ENCODE measurements at places on chromosomes 13 and 19.

DNA sequence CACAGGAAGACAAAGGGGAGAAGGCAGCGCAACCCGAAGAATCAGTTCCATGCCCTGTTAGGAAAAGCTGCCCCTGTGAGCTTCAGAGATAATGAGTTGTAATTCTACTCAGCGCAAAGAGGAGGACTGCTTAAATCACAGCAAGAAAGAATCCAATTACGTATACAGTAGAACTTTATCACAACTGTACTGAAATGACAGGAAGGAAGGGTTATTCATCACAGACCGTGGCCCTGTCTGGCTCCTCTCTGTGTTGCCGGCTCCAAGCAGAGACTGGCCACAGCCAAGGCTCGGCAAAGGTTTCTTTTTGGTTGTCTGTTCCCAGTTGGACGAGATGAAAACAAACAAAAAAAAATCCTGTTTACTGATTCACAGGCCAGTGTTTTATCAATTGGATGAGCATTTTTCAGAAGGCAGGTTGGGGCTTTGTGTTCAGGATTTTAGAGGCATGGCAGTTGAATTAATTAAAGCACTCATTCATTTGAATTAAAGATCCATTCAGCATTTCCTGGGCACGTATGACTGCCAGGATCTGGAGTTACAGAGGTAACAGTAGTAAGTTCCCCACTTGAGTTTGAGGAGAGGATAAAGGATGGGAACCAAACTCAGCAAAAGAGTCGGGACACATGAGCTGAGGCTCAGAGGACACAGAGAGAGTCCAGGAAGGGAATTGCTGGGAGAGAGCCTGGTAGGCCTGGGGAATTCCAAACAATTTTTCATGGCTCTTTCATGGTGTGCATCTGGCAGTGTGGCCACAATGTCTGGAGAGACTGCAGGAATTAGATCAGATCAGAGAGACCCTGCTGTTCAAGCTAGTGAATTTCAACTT, 341.0 kb downstream of the DNAJC15 start:
- DNase-seq, result peak; percentile 53

- DNase-seq, result peak; percentile 65
Observed at GRCh38 chr13:71524613-71525304, 342.2 kb downstream of the DACH1 start.

GRCh38 chr13:41370736-41371135, 59.7 kb downstream of the NAA16 start:
- no peak for DNase-seq

- DNase-seq, result no peak
Observed at GRCh38 chr19:7927605-7928333, 1.8 kb upstream of the CTXN1 start.

DNA sequence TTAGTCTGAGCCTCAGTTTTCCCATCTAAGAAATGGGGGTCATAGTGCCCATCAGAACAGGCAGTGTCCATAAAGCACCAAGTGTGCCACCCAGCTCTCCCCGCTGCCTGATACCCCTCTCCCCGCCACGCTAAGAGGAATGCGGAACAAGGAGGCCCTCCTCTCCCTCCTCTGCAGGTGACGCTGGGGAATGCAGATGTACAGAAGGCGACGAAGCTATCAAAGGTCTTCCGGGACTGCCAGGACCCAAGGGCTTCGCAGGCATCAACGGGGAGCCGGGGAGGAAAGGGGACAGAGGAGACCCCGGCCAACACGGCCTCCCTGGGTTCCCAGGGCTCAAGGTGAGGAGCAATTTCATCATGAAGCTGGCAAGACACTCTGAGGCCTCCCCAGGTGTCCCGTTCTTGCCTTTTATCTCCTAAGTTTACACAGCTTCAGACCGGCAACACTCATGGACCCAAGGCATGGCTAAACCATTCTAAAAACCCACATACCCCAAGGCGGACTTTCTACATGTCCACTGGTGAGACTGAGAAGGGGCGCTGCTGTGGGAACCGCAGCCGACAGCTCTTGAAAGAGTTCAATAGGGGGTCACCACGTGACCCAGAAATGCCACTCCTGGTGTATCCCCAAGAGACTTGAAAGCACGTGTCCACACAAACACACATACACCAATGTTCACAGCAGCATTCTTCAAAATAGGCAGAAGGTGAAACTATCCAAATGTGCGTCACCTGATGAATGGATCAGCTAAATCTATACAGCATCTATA, 102.7 kb downstream of the RAB20 start:
- DNase-seq, result no peak

DNA sequence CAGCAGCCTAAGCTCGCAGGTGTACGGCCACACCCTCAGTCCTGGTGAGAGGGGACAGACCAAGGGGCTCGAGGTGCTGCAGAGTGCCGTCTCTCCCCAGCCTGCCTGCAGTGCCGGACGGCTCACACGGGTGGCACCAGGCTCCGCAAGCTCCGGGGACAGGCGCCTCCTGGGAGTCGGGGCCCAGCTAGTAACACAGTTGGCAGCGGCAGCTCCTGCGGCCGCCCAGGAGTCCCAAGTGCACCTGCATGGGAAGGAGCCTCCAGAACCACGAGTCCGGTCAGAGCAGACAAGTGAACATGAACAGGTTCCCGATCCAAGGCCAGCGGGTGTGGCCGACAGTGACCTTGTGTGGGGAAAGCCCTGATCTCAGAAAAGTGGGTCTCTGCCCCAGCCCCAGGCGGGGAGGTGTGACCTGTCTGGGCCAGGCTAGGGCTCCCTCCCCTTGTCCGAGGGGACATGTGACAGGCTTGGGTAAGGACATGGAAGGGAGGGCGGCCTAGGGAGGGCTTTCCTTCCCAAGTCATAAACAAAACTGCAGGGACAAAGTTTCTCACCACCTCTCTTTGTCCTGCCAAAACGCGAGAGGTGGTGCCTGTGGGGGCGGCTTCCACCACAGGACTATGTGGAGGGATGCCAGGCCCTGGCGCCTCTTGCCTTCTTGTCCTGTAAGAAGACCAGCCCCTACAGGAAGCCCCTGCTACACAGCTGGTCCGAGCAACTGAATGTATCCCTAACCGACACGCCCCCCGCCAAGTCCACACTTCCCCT, 46.5 kb downstream of the MLLT1 start:
- no peak for DNase-seq

DNA sequence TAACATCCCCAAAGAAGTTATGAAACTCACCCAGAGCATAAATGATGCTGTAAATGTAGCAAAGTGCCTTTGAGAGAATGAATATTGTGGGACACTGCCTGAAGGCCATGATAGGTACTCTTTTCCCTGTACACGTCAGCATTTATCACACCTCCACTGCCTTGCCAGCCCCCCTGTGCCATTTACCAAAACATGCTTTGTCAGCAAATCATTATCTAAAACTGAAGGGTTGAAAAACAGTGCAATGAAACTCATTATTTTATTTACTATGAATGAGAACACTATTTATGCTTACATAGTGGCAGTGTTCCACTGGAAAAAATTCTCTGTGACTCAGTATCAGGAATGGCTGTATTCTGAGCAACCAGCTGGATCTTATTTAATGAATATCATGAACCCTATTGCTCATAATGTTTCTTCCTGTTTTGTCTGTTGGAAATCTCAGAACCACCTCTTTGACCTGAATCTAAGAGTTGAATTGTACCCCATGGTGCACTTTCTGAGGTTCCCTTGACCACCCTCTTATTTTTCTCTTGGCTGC, 564.1 kb downstream of the DCT start:
- DNase-seq, result no peak

GRCh38 chr19:3510727-3511126, 4.6 kb downstream of the FZR1 start:
- no peak for DNase-seq

DNA sequence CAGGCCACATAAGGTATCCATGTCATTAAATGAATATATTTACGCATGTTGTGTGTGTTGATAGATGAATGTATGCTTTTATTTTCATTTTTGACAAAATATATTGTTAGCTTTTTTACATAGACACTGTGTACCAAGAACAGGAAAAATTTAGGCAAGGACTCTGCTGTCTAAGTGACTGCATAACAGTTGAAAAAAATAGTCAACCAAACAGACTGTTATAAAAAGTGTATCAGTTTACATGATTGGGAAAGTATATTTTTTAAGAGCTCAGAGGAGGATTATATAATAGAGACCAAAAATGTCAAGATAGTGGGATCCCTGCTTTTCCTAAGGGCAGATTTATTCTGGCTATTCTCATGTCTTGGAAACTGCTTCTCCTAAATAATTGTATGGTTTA, 858.0 kb downstream of the SLITRK1 start:
- DNase-seq, result no peak

GRCh38 chr13:31195616-31196015, 4.2 kb upstream of the B3GLCT start:
- DNase-seq, result no peak

GRCh38 chr19:2711172-2711874, 8.8 kb upstream of the GNG7 start:
- DNase-seq, result no peak

GRCh38 chr13:51912091-51912490, 50.3 kb downstream of the CCDC70 start:
- no peak for DNase-seq

DNA sequence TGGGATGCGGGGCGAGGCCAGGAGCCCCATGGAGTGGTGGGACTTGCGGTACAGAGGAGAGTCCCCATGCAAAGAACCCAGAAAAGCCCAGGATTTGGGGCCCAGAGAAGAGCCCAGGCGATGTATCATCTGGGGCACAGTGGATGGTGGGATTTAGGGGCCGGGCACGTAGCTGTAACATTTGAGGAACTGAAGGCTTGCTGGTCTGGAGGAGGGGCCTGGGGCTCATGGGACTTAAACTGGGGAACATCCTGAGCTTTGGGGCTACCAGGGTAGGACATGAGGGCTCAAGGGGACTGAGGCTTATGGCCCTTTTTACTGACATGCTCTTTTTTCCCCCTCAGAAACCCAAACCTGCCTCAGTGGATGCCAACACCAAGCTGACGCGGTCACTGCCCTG, 13.5 kb downstream of the MED25 start:
- no peak for DNase-seq

GRCh38 chr19:4933528-4933927, 24.2 kb downstream of the UHRF1 start:
- no peak for DNase-seq

- DNase-seq, result no peak
Observed at GRCh38 chr13:86020351-86021002, 221.3 kb upstream of the SLITRK6 start.

DNA sequence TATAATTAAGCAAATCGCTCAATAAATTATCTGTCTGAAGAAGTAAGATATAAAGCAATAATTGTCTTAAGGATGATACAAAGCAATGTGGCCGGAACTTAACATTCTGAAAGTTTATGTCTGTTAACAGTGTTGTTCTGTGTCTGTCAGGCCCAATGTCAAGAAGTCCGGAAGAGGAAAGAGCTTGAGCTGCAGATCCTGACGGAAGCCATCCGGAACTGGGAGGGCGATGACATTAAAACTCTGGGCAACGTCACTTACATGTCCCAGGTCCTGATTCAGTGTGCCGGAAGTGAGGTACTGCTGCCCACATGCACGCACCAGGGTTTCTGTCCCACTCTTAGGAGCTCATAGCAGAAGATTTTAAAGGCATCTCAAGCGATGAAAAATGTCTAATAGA, 45.1 kb upstream of the TEX29 start:
- DNase-seq, result no peak

DNA sequence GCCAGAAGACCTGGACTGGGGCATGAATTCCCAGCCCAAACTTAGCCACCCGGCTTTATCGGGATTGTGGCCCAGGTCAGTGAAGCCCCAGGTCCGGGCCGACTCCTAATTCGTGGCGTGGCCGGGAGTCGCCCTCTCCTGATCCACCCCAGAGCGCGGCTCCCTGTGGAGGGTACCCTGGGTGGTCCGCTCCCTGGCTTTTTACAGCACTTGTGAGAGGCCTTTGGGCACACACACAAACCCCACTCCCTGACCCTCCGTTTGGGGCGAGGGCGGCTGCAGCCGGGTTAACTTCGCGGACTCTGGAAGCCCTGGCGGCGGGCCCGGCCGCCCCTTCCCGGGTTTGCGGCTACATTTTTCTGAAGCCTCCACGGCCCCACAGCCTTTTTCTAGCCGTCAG, 56.4 kb downstream of the ZNF568 start:
- no peak for DNase-seq

DNA sequence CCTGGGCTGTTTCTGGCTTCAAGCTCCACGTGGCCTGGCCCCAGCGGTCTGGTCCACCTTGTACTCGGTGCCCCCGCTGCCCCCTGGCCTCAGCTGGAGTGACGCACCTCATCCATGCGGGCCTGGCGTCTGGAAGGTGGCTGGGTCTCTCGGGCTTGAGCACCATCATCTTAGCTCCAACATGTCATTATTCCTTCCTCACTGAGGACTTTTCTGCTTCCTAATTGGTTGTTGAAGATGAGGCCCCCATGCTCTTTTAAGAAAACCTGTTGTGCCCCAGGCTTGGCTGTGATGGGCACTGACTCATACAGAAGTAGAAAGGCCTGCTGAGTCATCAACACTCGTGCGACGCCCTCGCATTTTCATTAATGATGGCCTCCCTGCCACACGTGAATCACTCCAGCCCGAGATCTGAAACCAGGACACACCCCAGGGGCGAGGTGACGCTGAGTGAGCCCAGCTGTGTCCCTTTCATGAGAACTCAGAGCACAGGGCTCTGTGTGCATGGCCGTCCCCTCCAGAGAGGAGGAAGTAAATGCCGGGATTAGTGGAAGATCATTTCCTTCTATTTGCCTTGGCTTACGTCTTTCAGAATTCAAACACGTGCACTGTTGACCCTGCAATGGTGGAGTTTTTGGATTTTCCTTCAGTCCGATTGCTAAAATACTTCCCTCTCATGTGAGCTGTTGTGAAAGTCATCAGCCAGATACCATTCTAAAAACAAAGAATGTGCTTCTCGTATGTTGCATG, 14.0 kb upstream of the GJA3 start:
- DNase-seq, result no peak

- no peak for DNase-seq
Observed at GRCh38 chr13:49938921-49939320, 2.8 kb upstream of the SPRYD7 start.

DNA sequence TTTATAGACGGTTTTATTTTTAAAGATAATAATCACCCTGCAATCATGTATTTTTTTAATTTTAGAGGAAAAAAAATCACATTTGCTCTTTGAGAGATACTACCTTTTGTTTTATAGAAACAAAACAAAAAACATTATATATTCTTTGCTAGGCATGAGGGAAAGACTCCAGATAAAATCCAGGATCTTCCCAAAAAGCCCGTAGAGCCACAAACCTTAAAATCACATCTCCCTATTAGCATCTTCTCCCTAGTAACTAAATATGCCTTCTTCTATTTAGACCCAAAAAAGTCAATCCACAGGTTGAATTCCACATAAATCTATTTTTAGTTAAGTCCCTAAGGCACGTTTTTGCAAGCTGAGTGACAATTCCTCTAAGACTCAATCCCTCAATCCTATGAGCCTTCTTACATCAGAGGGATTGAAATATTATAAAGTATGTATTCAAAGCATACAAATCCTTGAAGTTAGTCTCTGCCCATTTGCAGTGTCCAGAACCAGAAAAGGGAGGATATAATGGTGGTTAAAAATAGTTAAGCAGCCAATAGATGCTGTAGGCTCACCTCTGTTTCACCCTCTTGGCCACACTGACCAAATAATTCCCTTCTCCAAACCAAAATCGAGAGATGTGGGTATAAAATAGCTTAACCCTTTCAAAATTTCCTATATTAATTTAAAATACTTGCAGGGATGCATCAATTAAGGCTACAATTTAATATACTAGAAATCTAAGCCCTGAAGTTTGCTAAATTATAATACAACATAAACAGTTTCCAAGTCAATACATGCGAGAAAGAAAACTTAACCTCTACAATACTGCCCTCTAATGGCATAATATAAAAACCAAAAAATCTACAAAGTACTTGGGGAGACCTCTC, 64.0 kb downstream of the SERP2 start:
- peak; percentile 61 for DNase-seq

- DNase-seq, result no peak
Observed at GRCh38 chr19:39223703-39224279, 19.7 kb upstream of the SYCN start.

Data from NCI-H446 (cell line).